Smooth muscle cell of trachea (primary cell): ENCODE measurements at places on chromosomes 3 and 15. TPM values are rescaled to one million over a fixed set of nuclear protein-coding genes. Genes with fewer than 3 reads are reported as not detected.

Gene CFAP20DC
- 4.8 and 6.8 TPM in 2 replicates for total RNA-seq

Gene CHL1
- 3.3 and 8.9 TPM in 2 replicates for total RNA-seq

Gene THRB
- 2.0 and 2.5 TPM in 2 replicates for total RNA-seq

Gene PRICKLE2
- 40.7 and 42.8 TPM in 2 replicates for total RNA-seq

Gene ZNF106
- 100 and 189 TPM in 2 replicates for total RNA-seq

Gene TUSC7
- total RNA-seq, result under 0.01 TPM in 1 of 2 replicates, not detected in the other

Gene UQCC5
- 2.6 and 20.4 TPM in 2 replicates for total RNA-seq

Gene COL6A5
- not detected in 2 replicates for total RNA-seq

Gene CEMIP
- total RNA-seq, result 111 and 613 TPM in 2 replicates

Gene PP2D1
- not detected in 2 replicates for total RNA-seq

Gene CKMT1B
- total RNA-seq, result not detected in 2 replicates

Gene EDEM1
- 27.5 and 36.5 TPM in 2 replicates for total RNA-seq

Gene KNG1
- not detected in 2 replicates for total RNA-seq
